DND-41 (cell line): ENCODE measurements at places on chromosomes 7 and 10.
A peak's percentile ranks its signal among the peaks of the same experiment; 100 is the strongest.

GRCh38 chr7:48408731-48409130 lies 237.5 kb downstream of the ABCA13 start:
- no peak for DNase-seq

- DNase-seq = no peak
These were observed 23.4 kb downstream of the PCBD1 start for GRCh38 chr10:70864935-70865334.

- no peak for DNase-seq
These were observed 62.6 kb upstream of the EFCAB10 start for GRCh38 chr7:105643851-105644250.

GRCh38 chr7:126040114-126041045 lies 1110.8 kb upstream of the POT1 start:
- no peak for DNase-seq

GRCh38 chr7:16785321-16785720 lies 19.5 kb downstream of the AGR2 start:
- no peak for DNase-seq

- no peak for DNase-seq
These were observed 37.8 kb downstream of the CRHR2 start for GRCh38 chr7:30644286-30644955.

DNA sequence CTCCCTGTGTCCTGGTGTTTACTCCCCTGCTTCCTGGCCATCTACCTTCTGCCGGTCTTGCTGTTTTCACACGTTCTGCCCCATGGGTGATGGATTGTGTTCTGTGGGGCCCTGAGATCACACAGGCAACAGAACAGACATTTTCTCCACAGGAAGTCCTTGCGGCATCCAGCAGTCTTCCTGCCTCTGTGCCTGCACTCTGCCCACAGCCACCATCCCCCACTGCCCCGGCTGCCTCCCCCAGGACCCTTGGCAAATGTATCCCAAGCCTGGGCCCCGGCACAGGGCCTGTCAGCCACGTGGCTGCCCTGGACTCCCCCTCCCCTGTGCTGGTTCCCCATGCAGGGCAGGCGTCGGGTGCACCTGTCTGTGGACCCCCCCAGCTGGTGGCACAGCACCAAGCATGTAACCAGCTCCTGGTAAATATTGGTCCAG lies 184.2 kb downstream of the WDR37 start:
- peak; percentile 83 for DNase-seq

DNA sequence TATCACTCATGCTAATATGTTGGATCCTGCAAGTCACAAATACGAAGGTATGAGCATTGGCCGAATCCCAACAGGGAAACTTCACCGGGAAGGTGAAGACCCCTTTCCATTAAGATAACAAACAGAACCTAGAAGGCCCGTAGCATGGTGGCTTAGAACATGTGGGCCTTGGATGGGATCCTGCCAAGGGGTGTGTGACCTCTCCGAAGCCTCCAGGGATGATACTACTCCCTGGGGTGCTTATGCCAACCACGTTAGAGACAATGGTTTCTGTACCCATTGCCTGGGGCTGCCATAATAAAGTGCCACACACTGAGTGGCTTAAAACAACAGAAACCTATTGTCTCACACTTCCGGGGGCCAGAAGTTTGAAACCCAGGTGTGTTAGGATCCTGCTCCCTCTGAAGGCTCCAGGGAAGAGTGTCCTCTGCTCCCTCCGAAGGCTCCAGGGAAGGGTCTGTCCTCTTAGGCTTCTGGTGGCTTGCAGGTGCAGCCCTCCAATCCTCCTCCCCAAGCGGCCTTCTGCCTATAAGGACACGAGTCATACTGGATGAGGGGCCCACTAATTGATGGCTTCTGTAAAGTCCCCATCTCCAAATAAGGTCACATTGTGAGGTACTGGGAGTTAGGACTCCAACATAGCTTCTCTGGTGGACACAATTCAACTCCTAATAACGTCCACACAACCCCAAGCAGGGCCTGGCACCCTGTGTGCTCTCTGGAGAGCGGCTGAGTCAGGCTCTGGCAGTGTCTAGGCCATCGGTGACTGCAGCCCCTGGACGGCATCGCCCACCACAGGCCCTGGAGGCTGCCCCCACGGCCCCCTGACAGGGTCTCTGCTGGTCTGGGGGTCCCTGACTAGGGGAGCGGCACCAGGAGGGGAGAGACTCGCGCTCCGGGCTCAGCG lies 992 bp upstream of the MGMT start:
- no peak for DNase-seq

- DNase-seq = no peak
These were observed 17.3 kb downstream of the ABCB4 start for GRCh38 chr7:87458148-87458547.

DNA sequence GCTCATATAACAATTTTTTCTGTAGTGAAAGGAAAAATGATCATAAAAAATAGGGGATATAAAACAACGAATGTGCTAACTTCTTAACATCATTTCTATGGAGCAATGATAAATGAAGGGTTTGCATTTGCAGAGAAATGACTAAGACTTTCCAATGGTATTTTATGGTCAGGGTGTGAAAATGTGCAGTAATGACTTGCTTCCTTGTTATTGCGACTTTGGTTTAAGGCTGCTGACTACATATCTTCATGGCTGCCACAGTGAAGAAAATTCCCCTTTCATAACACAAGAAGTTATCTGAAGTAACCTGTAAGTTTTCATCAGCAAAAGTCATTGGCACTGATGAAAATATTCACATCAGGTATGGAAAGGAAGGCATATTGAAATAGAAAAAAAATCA lies 166.1 kb upstream of the NRG3 start:
- no peak for DNase-seq

- DNase-seq = no peak
These were observed 105.1 kb downstream of the GATA3 start for GRCh38 chr10:8159341-8160165.

- DNase-seq = no peak
These were observed 31.6 kb downstream of the MGMT start for GRCh38 chr10:129498680-129499079.

GRCh38 chr10:131692176-131692575 lies 208.6 kb upstream of the PPP2R2D start:
- no peak for DNase-seq

- no peak for DNase-seq
These were observed 330.3 kb upstream of the NPSR1 start for GRCh38 chr7:34327681-34328080.

- no peak for DNase-seq
These were observed 225.8 kb downstream of the PARD3 start for GRCh38 chr10:34589275-34589674.

- no peak for DNase-seq
These were observed 1148.5 kb upstream of the CELF2 start for GRCh38 chr10:9869205-9869604.

GRCh38 chr7:81333004-81333403 lies 414.2 kb upstream of the SEMA3C start:
- no peak for DNase-seq

DNA sequence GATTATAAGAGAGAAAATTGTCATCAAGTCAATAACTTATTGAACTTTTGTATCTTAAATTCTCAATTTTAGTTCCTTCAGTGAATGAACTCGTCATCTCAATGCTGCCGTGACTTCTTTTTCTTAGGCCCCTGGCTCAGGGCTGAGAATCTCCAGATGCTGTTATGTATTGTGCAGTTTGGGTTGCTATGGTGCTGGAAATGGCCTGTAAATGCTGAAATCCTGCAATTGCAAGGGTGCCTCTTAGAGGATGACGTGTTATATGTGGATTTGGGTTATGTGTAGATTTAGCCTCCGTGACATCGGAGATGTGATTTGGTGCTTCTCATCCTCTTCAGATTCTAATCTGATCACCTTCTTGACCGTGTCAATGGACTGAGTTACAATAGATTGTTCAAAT lies 55.7 kb upstream of the ZRANB1 start:
- no peak for DNase-seq

DNA sequence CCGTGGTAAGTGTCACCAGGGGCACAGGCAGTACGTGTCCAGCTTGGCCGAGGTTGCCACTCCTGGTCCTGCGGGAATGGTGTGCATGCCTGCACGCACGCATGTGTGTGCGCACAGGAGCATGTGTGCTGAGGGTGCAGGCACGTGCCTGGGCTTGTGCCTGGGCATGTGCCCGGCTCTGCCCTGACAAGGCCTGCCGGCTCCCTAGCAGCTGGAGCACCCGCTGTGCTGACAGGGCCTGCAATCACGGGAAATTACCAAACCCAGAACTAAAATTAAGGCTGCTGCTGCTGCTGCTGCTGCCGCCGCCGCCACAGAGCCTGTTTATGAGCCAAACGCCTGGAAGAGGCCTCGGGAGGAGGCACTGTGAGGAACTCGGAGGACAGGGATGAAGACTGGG lies 28.7 kb downstream of the GHRHR start:
- no peak for DNase-seq

- DNase-seq = no peak
These were observed 113.1 kb downstream of the CTTNBP2 start for GRCh38 chr7:117759950-117760640.

GRCh38 chr7:92520024-92520423 lies 8.3 kb downstream of the PEX1 start:
- DNase-seq = no peak

DNA sequence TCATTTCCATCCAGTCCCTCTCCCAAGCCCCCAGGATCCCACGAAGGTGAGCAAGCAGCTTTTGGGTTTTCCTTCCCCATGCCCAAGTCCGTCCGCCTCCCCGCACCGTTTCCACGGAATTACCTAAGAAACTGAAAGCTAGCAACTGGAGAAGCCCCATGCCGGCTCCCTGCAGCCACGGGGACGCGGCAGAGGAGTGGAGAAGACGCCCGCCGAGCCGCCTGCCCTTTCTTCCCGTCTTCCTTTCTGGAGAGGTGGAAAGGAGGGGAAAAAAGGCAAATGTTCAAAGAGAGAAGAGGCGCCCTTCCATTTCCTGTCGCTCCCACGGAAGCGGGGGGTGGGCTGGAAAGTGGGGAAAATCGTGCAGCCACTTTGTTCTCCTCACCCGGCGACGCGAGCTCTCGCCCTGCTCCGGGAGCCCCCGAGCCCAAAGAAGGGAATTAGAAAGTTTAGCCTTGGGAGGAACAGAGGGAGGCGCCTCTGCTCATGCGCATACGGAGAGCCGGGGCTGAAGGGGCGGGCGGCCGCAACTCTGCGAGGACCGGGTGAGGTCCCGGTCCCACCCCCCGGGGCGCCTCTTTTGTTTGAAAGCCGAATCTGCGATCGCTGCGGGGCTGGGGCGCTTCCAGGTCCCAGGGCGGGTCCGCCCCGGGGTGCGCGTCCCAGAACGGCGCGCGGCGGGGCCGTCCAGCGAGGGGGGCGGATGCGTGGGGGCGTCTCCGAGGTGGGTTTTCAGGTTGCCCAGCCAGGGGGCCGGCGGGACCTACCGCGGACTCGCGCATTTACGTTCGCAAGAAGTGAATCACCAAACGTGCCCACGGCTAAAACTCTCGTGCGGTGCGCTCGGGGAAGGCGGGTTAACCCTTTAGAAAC lies at the start of gene LAMB1:
Gene LAMB1 (minus strand): TSS at position 436 of the 873 bp plus-strand sequence. CDS start 276 bp downstream, at position 160.
- no peak for DNase-seq

DNA sequence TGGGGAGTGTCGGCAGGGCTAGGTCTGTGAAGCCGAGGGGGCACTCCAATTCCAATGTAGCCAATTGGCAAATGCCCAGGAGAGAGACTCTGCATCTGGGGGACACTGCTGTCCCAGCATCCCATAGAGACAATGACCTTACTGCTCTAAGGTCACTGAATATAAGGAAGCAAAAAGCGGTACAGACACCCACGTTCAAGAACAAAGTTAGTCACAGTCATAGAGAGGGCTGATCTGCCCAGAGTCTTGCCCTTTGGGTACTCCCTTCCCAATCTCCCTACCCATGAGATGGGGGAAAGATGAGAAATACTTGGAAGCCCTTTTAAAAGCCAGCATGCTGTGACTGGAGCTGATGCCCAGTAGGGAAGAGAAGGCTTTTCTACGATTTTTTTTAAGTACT lies 76.3 kb upstream of the GSDME start:
- DNase-seq = no peak

GRCh38 chr10:107686095-107686494 lies 521.6 kb upstream of the SORCS1 start:
- no peak for DNase-seq

DNA sequence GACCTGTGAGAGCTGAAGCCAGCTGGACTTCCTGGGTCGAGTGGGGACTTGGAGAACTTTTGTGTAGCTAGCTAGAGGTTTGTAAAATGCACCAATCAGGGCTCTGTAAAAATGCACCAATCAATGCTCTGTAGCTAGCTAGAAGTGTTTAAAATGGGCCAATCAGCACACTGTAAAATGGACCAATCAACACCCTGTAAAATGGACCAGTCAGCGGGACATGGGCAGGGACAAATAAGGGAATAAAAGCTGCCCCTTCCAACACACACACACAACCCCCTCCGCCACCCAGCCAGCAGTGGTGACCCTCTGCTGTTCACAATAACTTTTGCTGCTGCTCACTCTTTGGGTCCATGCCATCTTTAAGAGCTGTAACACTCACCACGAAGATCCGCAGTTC lies 7.1 kb downstream of the ZNF511 start:
- DNase-seq = no peak

DNA sequence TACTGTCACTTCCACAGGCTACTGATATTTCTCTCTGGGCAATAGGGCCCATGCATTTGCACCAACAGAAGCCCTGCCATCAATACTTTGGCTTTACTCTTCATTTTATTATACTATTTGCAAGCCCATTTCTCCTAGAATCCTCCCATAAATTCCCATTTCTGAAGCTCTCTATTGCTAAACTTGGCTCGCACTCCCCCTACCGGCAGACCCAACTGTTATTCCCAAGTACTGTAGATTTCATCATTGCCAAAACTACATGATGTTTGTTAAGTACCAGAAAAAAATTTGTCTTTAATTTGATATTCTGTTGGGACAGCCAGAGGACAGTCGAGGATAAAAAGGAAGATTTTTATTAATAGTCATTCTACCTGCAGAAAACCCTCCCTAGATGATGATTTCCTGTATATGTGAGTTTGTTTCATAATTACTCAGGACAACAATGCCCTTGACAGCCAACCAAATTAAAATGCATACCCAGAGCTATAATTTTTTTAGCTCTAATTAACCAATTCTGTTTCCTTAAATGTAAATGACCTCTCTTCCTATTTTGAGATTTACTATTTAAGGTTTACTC lies 298.6 kb downstream of the REEP3 start:
- DNase-seq = peak; percentile 35

- no peak for DNase-seq
These were observed 14.3 kb downstream of the GTPBP4 start for GRCh38 chr10:1002425-1003006.

- DNase-seq = no peak
These were observed 137.9 kb downstream of the ELFN1 start for GRCh38 chr7:1807821-1808600.

DNA sequence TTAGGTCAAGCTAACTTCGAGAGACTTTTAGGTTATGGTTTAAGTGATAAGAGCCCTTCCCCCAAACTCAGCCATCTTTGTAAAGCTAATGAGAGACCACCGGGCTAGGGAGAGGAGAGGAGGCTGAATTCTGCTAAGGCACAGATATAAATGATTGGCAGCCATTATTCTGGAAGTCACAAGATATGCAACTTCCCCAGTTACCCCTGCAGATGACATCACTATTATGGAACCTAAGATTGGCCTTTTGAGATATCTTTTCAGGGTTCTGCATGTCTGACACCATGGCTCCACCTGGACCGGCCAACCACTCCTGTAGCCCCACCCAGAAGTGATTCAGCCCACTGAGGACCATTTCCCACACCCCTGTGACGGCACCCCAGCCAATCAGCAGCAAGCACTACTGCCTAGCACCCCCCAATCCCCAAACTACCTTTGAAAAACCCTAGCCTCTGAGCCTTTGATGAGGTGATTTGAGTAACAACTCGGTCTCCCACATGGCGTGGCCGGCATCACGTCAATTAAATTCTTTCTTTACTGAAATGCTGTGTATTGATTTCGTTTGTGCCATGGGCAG lies 14.4 kb downstream of the VIPR2 start:
- no peak for DNase-seq

- DNase-seq = no peak
These were observed 269.9 kb downstream of the BAMBI start for GRCh38 chr10:28947171-28947570.
